Vagina (tissue), 2 donors: ENCODE measurements at places on chromosomes 11 and 22.

- no peak for DNase-seq
These were observed 74.5 kb upstream of the ARFGAP3 start for GRCh38 chr22:42931421-42932196.

DNA sequence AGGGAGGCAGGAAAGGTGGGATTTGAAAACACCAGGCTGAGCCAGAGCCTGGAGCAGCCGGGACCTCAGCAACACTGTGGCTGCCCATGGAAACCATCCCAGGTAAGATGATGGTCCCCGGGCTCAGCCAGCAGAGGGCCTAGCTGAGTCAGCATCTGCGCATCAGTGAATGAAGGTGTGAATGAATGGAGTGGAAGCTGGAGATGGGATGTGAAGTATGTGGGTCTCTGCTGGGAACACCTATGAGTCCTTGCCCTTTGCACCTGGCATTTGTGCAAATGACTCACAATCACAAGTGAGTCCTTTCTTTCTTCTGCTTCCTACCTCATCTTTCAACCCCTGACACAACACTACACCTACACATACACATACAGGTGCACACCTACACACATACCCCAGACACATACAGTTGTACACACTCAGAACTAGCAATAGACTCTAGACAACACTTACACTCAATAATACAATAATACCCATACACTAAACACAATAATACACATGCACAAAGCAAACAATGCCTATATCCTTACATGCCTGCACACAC is 62.8 kb upstream of the PRDM11 start:
- DNase-seq: no peak

- no peak for DNase-seq
These were observed 181.1 kb downstream of the MIAT start for GRCh38 chr22:26838471-26838825.

DNA sequence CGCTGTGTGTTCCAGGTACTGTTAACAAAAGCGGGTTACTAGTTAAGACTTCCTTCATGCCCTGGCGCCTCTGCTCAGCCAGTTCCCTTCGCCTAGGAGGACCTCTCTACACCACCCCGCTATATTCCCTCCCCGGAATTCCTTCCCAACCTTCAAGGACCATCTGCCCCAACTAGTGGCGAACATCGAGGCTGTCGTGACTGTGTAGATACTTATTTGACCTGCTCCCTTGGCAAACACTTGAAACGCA is 450 bp upstream of the BCL2L13 start:
- DNase-seq: no peak

DNA sequence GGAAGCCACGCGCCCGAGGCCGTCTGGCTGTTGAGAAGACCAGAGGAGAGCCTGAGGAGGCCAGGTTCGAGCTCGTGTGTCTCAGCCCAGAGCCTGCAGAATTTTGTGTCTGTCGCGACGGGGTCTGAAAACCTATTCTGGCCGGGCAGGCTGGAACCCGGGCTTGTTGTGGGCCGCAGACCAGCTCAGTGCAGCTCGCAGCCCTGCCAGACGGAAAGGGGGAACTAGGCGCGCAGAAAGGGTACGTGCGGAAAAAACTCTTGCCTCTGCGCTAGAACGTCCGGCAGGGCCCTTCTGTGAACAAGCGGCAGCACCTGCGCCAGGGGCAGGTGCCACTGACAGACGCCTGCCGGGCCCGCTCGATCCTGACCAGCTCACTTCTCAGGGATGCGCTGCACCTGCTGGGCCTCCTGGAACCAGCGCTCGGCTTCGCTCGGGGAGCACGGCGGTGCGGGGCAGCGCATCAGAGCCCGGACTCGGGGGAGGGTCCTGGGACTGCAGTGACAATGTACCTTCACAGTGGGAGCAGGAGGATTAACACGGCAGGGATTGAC is 409.3 kb downstream of the BRD1 start:
- DNase-seq: no peak

GRCh38 chr11:74138572-74138971 is 32.2 kb downstream of the C2CD3 start:
- DNase-seq: no peak

DNA sequence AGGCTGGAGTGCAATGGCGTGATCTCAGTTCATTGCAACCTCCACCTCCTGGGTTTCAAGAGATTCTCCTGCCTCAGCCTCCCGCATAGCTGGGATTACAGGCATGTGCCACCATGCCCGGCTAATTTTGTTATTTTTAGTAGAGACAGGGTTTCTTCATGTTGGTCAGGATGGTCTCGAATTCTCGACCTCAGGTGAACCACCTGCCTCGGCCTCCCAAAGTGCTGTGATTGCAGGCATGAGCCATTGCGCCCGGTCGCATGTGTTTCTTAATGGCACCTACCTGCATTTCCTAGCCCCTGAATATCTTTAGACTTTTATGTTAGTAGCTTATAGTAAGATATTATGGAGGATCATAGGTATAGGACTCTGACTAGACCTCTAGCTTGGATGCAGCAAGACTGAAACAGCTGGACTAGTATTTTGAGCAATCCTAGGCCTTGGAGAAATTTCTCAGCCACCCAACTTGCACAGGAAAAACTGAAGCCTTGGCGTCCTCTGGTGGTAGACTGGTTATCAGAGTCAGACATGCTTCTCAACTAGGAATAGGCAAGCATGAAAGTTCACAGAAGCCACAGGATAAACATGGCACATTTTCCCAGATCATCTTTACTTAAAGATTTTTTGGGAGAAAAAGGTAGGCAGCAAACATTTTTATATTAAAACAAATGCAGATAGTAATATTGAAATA is 22.7 kb upstream of the C1QTNF4 start:
- DNase-seq: no peak

DNA sequence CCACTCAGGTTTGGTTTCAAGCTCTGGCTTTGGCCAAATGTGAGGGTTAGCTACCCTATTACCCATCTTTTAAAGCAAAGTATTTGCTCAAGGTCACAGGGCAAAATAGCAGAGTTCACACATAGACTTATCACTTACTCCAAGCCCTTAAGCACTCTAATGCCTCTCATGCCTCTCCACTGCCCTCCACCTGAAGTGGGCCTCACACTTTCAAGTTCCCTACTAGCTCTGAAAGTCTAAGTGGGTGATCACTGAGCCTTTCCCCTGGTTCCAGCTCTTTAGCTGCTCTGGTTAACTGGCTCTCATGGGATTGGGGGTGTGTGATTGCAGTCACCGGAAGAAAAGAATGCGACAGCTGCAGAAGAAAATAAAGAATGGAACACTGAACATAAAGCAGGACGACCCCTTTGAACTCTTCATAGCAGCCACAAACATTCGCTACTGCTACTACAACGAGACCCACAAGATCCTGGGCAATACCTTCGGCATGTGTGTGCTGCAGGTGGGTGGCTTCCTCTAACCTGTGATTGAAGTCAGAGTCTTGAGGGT is 6.4 kb downstream of the NAT10 start:
- no peak for DNase-seq

- no peak for DNase-seq
These were observed 187.6 kb upstream of the PITPNB start for GRCh38 chr22:28106617-28107016.

- DNase-seq: no peak
These were observed 1686.8 kb downstream of the LRRC4C start for GRCh38 chr11:39772525-39773137.

DNA sequence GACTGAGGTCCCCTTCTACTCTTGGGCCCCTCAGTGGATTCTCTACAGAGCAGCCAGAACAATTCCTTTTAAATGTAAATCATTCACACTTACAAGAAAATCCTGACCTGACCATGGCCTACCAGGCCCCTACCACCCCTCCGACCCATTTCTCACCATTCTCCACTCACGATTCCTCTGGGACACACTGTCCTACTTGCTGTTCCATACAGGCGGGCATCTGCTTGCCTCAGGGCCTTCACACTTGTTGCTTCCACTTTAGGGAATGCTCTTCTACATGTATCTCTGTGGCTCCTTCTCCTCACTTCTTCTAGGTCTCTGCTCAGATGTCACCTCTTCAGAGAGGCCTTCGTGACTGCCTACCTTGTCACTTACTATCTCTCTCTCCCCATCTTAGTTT is 3.4 kb downstream of the USH1C start:
- DNase-seq: no peak

DNA sequence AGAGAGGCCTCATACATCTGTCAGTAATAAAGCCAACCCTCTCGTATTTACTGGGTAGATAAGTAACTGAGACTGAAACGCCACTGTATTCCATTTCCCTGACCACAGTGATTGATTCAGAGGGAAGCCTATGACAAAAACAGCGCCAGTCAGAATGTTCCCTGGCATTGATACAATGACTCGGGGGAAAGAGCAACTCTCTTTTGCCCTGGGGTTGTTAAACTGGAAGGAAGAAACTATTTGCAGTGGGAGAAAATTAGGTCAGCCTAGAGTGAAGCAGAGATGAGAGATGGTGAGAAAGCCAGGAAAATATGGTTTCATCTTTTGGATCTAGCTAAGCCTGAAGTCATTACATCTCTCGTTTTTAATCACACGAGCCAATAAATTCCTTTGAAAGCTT is 48.6 kb upstream of the RBFOX2 start:
- DNase-seq: no peak

DNA sequence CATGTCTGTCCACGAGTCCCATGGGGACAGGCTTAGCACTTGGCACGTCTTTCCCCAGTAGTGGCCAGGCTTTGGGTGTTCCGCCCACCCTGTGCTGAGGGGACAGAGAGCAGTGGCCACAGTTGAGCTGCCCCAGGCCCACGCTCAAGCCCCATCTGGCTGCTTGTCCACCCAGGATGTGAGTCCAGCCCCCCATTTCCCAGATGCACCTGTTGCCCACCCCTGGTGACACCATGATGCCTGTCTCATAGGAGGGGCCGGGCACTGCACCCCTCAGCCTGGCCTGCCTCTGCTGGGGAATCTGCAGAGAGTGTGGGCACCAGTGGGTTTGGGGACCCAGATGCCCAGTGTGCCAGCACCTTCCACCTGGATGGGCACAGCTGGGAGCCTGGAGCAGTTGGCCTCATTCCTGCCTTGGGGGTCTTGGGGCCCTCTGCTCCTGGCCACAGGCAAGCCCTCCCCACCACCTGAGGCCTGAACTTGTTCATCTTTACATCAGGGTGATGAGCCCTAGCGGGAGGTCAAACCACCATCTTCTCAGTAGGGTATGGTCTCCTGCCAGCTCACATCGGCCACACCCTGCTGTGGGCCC is 5.7 kb downstream of the SIGIRR start:
- no peak for DNase-seq

DNA sequence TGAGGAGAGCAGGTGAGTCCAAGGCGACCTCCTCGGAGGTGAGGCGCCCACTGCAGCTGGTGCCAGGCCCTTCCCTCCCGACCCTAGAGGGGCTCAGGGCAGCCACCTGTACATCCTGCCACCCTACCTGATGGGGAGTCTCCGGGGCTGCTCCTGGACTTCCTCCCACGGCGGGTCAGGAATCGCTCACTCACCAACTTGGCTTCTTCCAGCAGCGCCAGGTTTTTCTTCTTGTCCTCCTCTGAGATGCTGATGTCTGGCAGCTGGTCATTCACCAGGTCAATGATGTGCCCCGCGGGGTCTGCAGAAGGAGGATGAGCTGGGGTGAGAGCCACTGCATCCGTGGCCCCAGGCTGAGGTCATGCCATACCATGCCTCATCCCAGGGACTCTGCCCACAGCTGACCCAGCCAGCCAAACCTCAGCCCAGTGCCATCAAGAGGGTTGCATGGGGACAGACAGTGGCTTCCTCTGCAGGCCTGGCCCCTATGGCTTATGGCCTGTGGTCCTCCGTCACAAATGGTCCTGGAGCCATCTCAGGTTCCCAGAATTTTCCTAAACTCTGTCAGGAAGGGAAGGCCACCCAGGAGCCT is 61.0 kb upstream of the LYVE1 start:
- DNase-seq: no peak

- DNase-seq: no peak
These were observed 9.2 kb upstream of the PIWIL4 start for GRCh38 chr11:94557992-94558391.

DNA sequence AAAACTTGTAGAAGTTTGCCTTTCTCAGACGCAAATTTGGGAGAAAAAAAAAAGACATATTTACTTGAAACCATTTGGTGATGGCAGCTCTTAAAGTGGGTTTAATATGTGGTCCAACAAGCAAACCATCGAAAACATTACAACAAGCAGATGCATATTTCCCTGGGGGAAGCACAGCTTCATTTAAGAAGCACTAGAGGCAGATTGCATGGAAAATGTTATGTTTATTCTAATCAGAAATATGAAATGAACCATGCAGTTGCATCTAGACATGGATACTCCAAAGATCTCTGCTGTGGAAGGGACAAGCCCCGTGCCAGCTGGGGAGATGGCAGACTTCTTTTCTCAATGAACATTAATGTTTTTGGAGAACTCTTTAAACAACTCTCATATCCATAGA is 57.4 kb upstream of the PARVA start:
- DNase-seq: no peak

DNA sequence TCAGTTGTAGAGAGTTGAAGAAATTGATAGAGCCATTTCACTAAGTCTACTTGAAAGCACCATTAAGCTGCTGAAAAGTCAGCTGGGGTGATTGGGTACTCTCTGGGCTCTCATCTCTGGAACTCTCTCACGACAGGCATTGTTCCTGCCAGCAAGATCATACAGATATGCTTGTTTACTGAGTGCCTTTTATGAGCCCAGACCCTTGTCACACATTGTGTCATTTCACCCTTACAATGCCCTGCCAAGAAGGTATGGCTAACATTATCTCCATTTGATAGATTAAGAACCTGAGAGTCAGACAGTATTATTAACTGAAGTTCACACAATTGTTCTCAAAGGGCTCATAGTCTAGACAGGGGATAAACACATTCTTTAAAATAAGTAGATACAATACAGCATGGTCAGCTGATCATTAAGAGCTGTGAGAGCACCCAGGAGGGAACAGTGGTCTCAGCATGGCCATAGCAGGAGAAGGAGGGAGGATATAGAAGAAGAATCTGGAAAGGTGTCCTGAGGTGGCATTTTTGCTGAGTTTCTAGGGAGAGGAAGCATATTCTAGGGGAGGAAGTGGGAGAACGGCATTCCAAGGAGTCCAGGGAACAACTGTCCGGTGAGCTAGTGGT is 580.5 kb downstream of the INSC start:
- peak; percentile 7 for DNase-seq

DNA sequence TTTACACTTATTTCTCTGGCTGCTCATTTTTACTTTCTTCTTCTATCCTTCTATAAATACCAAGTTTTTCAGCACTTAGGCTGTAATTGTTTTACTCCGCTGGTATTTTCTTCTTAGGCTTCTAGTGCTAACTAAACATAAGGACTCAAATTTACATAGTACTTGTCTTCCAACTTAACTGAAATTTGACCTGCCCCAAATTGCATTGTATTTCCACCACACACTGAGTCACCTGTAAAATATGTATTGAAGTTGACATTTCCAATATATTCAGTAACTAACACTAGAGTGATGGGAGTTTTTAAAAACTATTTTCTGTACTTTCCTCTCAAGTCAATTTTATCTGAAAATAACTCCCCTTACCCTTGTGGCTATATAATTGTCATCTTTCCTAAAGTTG is 1794.1 kb upstream of the RAG2 start:
- no peak for DNase-seq
